ENCODE measurements at places on chromosomes 12 and 14.

DNA sequence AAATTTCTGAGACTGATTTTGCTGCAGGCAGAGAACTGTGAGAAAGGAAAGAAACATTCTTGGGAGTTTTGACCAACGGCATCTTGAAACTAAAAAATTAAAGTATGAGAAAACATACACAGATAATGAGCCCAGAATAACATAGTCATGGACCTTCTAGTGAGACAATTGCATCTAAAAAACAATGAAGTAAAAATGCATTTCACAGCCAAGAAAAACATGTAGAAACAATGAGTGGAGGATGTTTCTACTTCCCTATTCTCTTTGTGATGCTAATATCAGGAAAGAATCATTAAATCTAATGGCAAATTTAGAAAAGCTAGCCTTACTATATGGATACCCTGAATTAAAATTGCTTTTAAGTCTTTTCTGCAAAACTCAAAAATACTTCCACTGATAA, 12.2 kb upstream of the PLEKHG7 start:
- ATAC-seq: no peak

GRCh38 chr12:72010356-72010755, 71.7 kb downstream of the TPH2 start:
- ATAC-seq: peak; percentile 57

DNA sequence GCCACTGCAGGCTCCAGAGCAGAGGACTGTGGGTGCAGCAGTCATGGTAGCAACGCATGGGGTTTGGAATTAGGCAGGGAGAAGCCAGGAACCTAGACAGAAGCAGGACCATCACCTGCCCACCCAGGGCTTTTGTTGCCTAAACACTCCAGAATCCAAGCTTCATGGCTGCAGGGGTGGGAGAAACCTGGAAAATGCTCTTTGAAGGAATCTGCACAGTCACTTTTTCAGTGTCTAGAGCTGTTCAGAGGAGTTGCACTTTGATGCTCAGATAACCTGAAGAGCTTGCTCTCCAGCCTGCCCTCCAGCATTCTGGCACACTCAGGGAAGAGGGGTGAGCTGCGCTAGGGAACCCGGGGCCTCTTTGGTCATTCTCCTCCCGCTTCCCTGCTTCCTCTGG, 1.6 kb upstream of the CELA1 start:
- ATAC-seq: no peak

GRCh38 chr12:39610436-39611025, 9.1 kb downstream of the ABCD2 start:
- ATAC-seq: no peak

DNA sequence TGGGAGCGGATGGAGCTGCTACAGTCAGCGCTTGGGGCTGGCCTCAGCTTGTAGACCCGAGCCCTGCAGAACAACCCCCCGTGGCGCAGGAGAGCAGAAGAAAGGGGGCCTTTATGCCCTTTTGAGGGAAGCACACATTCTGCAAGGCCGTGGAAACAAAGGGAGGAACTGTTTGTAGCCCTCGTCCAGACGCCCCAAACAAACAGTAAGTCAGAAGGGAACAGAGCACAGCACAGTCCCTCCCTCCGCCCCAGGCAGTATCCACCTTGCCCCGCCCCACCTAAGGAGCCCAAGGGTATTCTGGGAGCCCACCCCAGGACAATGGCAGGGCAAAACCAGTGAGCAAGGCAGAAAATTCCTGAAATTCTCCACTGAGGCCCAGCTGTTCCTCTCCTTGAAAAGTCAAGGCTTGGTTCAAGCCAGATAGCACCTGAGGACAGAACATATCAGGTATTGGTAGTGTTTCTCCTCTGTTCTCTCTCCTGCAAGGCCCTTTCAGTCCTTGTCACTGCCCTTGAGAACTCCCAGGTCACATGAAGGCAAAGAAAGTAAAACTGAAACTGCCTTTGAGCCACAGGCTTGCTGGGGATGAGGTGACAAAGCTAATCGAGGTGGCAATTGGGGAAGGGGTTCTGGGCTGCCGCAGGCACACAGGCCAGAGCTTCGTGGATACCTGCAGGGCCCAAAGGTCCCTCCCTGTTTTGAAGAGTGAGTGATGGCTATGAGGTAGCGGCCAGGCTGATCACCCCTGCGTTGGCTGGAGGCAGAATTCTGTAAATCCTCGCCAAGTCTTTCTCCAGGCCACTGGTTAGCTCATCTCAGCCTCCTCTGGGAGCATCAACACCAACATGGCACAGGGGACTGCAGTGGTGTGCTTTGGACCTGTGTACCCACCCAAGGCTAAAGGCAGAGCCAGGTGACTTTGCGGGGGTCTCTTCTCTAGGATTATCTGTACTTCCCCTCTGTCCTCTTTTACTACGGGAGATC, 499 bp downstream of the DGLUCY start:
- ATAC-seq: peak; percentile 88

- ATAC-seq: no peak
These were observed 20.5 kb downstream of the ZDHHC22 start for GRCh38 chr14:77120771-77121743.

GRCh38 chr14:98259881-98260280, 1012.1 kb downstream of the BCL11B start:
- ATAC-seq: no peak

- no peak for ATAC-seq
These were observed 513.0 kb downstream of the NAV3 start for GRCh38 chr12:78343657-78344056.

DNA sequence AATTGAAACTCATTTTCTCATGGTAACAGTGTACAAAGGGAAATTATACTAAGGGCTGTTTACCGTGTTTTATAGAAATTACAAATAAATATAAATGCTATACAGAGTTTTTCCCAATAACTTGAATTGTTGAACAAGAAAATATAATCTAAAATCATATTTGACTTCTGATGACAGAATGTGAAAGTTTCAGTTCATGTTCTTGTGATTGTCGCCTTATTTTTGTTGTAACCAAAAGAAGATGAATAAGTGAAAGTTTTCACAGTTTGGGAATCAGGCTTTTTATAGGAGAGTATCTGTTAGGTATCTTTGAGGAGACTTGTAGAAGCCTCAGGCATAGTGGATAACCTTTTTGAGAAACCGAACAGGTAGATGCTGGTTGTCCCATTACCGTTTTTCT, 28.1 kb downstream of the ANO6 start:
- no peak for ATAC-seq

DNA sequence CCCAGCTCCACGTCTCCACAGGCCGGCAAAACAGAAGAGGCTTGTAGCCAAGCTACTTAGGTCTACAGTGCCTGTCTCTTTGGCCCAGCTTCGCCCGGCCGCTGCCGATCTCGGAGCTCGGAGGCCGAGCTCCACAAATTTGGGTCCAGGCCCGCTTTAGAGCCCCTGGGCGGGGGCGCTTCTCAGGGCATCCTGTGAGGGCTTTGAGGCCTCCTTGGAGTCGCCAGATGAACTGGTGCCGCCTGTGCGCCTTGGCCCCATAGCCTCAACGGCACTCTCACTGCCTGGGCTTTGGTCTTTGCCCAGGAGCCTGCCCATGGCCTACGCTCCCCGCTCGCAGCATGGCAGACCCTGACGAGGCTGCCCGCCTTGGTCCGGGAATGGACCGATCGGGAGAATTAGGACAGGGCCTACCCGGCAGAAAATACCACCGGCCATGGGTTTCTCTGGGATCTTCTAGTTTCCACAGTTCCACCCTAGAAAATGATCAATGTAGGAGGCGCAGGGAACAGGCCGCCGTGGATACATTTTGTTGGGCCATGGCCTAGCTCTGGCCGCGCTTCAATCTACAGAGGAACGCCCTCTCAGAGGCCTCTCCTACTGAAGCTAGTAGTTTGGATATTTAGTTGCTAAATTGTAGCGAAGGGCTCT, 953 bp upstream of the NKX2-8 start:
- no peak for ATAC-seq

DNA sequence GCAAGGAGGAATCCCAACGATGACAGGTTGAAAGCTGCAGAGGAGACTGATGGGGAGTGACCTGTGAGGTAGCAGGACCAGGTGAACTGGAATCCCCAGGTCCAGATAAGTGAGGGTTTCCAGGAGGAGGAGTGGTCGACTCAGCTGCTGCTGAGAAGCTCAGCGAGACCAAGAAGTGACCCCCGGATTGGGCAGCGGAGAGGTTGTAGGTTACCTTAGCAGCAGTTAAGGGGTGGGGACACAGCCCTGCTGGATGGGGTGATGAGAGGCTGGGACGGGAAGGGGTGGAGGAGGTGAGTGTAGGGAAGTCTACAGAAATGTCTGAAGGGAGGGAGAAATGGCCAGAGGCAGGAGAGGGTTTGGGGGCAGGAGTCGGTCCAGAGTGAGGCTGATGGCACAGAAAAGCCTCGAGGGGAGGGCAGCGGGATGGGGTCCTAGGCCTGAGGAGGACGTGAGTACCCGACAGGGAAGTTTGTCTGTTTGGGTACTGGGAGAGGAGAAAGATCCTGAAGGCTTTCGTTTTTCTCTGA, 2.6 kb upstream of the RCOR1 start:
- ATAC-seq: no peak

DNA sequence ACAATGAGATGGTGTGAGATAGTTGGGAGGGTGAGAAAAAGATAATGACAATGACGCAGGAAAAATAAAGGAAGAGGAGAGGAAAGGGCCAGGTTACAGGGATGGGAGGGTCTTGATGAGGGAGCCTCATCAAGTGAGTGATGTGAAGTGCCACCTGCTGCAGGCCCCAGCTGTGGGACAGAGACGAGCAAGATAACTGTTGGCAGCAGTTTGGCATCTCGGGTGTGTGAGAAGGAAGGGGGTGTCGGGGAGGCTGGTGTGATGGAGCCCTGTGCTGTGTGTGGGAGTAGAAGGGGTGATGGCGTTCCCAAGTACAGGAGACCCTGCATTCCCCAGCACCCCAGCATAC, 11.4 kb upstream of the TAC3 start:
- no peak for ATAC-seq

GRCh38 chr12:104602896-104603295, 146.1 kb downstream of the CHST11 start:
- ATAC-seq: peak; percentile 10

- ATAC-seq: no peak
These were observed 2.5 kb downstream of the FITM1 start for GRCh38 chr14:24132976-24133375.

GRCh38 chr12:52043386-52044212, 7.6 kb upstream of the NR4A1 start:
- no peak for ATAC-seq

DNA sequence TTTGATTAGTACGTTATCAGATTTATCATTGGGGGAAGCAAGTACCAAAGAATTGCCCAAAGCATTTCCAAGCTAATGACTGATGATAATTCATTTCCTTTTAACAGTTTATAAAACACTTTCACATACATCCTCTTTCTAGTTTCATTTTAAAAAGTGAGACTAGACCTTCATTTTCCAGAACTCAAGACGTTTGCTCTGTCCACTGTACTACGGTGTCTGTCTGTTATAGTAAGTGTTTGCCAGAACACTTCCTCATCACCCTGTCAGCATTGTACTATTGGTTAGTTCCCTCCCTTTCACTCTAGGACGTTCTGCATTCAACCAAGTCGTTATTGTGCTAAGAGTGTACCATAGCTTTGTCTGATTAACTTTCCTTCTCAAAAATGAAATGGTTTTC, 81.7 kb upstream of the TMEM263 start:
- no peak for ATAC-seq

DNA sequence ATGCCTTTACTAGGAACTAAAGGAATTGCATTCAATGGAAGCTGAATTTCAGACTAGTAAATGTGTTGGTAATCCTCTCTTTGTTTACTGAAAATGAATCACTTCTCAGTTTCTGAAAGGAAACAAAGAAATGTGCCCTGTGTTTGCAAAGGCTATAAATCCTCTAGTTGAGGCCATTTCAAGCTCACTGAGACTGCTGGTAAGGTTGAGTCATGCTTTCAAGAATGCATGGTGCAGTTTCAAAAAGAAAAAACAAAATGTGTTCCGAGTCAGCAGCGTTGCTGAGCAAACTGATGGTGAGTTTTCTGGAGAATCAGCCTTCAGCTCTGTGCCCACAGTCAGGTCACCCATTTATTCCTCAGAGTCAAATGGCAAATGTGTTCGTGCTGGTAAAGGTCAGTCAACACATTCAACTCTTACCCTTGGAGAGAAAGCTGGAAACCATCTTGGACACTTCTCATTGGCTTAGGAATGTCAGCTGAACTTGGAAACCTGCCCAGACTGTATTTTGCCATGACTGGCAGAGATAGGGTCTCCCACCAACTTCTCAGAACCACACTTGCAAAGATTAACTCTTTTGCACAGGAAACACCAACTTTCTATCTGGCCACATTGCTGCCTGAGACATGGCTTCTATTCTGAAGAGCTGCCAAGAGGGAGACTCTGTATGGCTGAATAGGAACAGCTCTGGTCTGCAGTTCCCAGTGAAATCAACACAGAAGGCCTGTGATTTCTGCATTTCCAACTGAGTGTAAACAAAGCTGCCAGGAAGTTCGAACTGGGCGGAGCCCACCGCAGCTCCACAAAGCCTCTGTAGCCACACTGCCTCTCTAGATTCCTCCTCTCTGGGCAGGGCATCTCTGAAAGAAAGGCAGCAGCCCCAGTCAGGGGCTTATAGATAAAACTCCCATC, 484.4 kb downstream of the ATP23 start:
- ATAC-seq: peak; percentile 88

- peak; percentile 85 for ATAC-seq
These were observed 63.8 kb upstream of the PLEKHG7 start for GRCh38 chr12:92639017-92639416.

GRCh38 chr14:95662376-95663186, 23.6 kb upstream of the TCL1B start:
- ATAC-seq: no peak

- ATAC-seq: no peak
These were observed 32.1 kb downstream of the DICER1 start for GRCh38 chr14:95125221-95125620.

DNA sequence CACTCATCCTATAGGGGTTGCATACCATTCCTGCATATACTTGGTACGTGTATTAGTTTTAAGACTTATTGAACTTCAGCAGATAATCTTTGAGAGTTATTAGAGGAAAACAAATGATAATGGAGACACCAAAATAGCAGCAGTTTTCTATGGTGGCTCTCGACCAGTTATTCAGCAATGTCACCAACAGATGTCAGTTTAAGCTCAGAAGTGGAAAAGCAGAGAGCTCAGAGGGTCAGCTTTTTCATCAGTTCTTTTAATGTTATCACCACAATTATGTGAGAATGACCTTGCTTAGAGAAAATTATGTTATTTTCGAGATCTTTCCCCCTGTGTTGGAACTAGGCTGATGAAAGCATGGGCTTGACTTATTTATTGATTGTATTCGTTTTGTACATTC, 32.0 kb downstream of the PTPN11 start:
- ATAC-seq: no peak

DNA sequence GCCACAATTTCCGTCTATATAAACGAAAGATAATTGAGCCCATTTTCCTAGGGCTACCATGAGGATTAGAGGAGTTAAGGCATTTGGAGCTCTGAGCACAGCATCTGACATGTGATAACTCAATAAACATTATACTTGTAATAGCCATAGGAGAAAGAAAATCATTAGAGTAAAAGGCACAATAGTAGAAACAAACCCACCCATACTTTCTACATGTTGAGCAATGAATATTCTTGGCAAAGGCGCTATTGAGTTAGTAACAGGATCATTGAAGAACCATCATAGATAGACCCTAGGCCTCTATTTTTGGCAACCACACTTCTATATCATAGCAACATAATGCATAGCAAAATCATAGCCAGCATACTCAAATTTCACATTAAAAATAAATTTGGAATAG, 664.1 kb downstream of the NOVA1 start:
- no peak for ATAC-seq

GRCh38 chr12:71872972-71873371, 33.4 kb downstream of the TBC1D15 start:
- no peak for ATAC-seq

All from motor neuron (in vitro differentiated cells).